T-helper 2 cell (primary cell): ENCODE measurements at places on chromosomes 12 and 14.
A peak's percentile ranks its signal among the peaks of the same experiment; 100 is the strongest.

- DNase-seq, result no peak
Observed at GRCh38 chr14:44780989-44781388, 180.8 kb downstream of the KLHL28 start.

- no peak for DNase-seq
Observed at GRCh38 chr12:78040111-78040510, 209.4 kb downstream of the NAV3 start.

DNA sequence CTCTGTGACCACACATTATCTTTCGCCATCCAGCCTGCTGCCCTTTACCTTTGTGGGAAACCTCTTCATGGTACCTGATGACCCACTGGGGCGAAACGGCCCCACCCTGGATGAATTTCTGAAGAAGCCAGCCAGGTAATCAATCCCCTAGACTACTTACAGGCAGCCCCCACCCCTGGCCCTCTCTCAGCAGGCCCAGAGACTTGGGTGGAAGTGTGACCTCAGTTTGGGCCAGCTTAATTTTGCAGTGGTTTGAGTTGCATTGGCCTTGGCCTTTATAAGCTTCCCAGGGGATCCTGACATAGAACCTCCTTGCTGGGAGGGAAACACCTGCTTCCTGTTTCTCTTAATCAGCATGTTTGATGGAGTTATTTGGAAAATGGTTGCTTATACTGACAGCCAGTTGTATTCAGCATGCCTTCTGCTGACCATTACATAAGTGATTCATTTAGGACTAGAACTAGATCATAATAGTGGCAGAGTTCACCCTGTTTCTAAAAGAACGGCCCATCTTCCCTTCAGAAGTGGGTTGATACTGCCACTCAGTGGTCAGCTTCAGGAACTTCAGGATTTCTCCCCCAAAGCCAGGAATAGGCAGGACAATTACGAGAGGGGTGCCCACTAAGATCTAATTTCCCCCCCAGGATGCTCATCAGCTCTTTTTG, 6.1 kb downstream of the SDR39U1 start:
- peak; percentile 22 for DNase-seq

GRCh38 chr12:123971770-123972456, 718 bp downstream of the CCDC92 start:
- peak; percentile 27 for DNase-seq

DNA sequence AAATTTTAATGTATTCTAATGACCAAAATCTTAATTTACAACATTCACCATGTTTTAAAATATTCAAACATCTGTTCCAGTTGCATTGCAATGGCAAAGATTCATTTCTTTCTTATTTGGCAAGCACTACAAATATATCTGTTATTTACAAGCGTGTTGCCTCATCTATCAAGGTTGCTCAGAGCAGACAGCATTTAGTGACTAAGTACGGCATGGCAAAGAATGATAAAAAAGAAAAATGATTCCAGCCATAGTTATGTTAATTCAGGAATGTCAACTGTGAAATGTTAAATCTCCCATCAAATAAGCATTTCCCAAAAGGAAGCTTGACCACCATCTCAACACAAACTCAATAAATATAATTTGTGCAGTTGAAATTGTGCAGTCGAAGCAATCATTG, 312.1 kb downstream of the SEC23A start:
- DNase-seq, result no peak

GRCh38 chr14:96586921-96587822, 85.0 kb downstream of the PAPOLA start:
- no peak for DNase-seq
